ENCODE measurements at places on chromosomes 7 and 10. TPM values are rescaled to one million over a fixed set of nuclear protein-coding genes. Genes with fewer than 3 reads are reported as not detected.
A peak's percentile ranks its signal among the peaks of the same experiment; 100 is the strongest.

MAT1A gene
- 0.52 TPM for total RNA-seq

LIPN gene
- not detected for total RNA-seq

PTPRN2 gene
- 0.80 TPM for total RNA-seq

ASB15 gene
- total RNA-seq = not detected

MMRN2 gene
- total RNA-seq = 2.7 TPM

FAM25A gene
- total RNA-seq = not detected

GRCh38 chr7:45670717-45671116, 96.5 kb downstream of the ADCY1 start:
- no peak for DNase-seq

DNA sequence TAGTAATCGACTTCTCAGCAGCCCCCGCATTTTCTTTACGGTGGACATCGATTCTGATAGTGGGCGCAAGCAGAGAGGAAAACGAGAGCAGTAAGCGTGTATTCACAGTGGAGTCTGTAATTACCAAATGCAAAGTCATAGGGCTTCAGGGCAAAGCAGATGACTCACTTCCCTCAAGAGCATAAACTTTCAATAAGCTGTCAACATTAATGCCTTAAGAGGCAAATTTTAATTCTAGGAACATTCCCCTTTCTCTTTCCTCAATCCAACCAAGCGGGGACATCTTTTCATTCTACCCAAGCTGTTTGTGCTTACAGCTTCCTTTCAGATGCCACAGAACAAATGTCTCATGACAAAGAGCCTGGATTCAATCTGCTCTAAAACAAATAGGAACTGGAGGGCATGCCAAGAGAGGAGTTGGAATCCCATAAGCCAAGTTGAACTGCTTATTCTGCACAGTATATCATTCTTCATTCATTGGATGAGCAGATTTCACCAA, 48.6 kb downstream of the MALSU1 start:
- DNase-seq = no peak

DNA sequence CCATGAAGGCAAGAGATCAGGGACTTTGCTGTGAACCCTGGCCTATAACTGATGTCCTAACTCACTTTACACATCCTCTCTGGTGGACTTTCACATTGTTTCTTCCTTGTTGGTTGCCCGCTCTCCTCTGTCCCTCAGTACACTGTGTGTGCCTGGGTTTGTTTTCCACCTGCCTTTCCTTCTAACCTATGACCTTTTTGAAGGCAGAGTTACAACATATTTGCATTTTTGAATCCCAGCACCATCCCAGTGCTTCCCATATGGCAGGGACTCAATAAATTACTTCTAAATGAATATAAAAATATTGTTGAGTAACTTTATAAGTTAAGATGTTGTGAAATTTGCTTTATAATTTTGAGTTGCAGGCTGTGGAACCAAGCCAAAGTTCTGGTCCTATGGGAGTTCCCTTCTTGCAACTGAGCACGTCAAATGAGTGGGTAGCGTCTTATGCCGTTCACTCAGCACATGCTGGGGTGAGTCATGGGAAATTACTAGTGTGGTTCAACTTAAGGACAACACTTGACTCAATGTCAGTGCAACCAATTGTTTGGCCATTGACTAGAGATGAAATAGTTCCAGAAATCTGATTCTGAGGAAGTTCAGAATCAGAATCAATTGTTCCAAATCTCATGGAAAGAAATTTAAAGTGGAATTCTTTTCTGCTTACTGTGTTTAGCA, 250.9 kb downstream of the TWIST1 start:
- DNase-seq = no peak

DNA sequence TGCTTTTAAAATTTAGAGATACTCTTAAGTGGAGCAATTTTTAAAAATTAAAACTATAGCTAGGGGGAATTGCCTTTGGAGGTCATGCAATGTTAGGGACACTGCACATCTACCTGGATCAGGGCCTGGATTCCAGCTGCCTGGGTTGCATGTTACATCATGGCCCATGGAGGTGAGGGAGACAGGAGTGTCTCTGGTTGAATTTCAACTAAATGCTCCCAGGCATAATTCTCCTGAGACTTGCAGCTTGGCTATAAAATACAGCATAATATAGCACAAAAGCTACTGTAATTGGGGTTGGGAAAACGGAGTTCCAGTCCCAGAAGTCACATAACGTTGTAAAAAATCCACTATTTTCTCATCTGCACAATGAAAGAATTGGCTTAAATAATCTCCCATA, 782.5 kb downstream of the LRMDA start:
- DNase-seq = no peak

DNA sequence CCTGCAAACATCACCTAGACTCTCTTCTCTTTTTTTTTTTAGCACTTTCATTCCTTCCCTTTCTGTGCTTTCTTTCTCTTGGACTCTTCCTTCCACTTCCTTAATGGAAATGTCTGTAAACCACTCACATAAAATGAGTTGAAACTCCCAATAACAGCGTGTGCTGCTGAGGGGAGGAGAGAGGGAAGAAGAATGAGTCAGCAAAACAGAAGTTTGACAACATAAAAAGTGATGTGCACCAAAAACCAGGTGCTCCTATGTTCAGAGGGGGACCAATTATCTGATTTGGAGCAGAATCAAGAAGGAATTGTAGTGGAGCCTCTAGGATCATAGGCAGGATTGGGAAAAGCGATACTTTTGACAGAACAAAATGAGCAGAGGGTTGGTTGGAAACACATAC, 712.1 kb upstream of the IGFBP3 start:
- DNase-seq = no peak

DNA sequence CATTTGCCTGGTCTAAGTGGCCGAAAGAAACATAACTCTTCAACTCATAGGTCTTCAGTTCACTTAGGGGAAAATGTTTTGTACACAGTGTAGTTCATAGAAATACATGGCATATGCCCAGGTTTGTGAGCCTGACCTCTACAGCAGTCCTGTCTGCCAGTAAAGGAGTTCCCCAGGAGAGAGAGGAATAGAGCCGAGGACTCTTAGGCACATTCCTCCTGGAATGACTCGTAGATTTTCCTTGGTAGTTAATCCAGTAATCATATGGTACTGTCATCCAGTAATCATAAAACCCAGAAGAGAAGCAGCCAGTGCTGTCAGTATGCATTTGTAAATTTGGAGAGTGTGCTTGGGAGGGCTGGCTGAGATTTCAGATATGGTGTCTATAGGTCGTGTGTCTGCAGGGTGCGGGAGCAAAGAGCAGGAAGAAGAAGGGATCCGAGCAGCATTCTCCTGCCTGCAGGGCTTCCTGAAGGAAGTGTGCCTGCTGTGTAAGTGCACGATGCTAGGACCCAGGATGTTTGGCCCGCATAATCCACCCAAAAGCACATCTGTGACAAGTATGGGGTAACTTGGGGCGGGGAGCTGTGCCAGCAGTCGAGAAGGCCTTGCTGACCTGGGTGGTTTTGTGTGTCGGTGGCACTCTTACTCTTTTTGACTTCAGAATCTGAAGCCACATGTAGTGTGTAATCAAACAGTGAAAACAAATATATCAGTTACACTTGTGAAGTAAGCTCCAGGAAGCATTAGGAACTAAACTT, 13.9 kb downstream of the EIF4H start:
- DNase-seq = no peak

GRCh38 chr10:58641708-58642107, 129.0 kb downstream of the BICC1 start:
- no peak for DNase-seq

- no peak for DNase-seq
Measured at GRCh38 chr7:82126576-82126975, 317.0 kb downstream of the CACNA2D1 start.

DNA sequence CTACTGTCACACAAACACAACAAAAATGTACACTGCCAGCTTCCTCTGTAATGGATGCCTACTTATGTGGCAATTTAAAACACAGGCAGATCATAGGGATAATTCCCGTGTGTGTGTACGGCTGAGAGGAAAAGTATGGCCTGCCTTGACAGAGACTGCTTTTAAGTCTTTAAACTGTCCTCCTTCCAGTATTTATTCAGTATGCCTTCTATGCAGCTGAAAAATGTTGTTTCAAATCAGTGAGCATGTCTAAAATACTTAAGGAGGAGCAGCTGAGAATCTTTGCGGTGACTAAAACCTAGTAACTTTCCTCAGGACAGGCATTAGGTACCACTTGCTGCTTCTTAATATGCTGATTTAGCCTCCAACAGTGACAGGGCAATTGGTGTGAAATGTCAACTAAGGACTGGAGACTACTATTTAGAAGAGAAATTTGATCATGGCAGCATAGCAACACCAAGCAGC, 126.3 kb downstream of the CACNA2D1 start:
- DNase-seq = no peak

- DNase-seq = no peak
Measured at GRCh38 chr7:116524221-116524608, 621 bp upstream of the CAV1 start.

DNA sequence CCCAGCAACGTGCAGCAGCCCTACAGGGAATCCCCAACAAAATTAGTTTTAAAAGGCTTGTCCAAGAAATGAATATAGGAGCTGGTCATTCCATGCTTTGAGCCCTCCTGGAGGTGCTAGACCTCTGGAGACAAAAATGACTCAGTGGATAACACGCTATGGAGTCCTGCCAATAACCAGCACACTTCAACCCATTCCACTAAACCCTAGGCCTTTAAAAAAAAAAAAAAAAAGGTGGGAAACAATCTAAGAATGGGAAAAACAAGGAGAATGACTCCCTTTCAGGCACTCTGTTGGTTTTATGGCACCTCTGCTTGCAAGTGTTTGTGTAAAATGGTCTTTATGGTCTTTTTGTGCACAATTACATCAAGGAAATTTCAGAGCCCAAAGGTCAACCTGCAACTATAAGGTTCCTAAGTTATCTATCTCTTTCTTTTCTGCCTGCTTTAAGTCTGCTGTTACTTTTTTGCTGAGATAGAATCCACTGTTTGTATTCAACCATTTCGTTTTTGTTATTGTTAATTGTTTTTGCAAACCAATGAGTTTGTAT, 21.3 kb downstream of the AVL9 start:
- no peak for DNase-seq

GRCh38 chr7:109343678-109344077, 774.0 kb downstream of the DNAJB9 start:
- no peak for DNase-seq

- DNase-seq = peak; percentile 13
Measured at GRCh38 chr10:132560241-132560731, 22.7 kb downstream of the INPP5A start.

DNA sequence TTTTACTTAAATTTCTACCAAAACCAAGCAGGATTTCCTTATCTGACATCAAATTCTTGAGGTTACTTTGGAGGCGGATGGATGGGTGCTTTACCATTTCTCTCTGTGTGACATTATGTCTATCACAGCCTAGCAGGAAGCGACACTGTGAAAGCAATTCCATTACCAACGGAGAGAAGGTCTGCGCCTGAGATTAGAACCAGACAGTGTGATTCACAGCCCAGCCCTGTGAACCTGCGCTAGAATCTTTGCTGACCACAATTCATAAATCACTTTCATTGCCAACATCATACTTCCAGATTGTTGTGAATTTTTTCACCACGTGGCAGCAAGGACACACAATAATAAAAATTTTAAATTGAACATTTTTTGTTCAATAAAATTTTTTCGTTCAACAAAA, 126.5 kb downstream of the CUBN start:
- DNase-seq = no peak

DNA sequence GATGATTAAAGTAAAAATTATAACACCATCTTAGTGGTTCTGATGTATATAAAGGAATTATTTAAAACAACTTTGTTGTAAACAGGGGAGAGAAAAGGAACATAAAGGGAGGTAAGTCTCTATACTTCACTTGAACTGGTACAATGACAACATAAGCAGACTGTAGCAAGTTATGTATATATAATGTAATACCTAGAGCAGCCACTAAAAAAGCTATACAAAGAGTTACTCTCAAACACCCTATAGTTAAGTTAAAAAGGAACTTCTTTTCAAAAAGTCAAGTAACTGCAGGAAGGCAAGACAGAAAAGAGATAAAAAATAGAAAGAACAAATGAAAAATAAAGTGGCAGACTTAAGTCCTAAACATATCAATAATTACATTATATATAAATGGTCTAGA, 82.3 kb downstream of the ZNF503 start:
- no peak for DNase-seq

DNA sequence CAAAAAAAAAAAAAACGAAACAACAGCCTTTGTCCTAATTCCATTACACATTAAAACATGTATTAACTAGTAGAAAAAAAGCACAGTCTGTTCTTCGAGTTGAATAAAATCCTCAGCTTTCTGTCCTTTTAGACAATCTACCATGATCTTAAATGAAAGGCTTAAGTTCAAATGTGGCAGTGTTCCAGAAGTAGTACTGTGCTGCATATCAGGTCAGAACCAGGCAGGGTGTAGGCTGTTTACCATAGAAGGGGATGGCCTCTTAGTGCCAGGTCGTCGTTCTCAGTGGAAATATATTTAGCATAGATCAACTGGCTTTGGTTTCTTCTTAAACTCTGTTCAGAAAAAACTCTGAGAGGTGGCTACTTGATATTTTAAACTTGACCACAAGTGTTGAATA, 612.0 kb downstream of the CNTNAP2 start:
- DNase-seq = no peak

- DNase-seq = no peak
Measured at GRCh38 chr7:140697447-140698143, 1.1 kb downstream of the NDUFB2 start.

GRCh38 chr7:69654849-69655707, 56.8 kb downstream of the AUTS2 start:
- no peak for DNase-seq

DNA sequence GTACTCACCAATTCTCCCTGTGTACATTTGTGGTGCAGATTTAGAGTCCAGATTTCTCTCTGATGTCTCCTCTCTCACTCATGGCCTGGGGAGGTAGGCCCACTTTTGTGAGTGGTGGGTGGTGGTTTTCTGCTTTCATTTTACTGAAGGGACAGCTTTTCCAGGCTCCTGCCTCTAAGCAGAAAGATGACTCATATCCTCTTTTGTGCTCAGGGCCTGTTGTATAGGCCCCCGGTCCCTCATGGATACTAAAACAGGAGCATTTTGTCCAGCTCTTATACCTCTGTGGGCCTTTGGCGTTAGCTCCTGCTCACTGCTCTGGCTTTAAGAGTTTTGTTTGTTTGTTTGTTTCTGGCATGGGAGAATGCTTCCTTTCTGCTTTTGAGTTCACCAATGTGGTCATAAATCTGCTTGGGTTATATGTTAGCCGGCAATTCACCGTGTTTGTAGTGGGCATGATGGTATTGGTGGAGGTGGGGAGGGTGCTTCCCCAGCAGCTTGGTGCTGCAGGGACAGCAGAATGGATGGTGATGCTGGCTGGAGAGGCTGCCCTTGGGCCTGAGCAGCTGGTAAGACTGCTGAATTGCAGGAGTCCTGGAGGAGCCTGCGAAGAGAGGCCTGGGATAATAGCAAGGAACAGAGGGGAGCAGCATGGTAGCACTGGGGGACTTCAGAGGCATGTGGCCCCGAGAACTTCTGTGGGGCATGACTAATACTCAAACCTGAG, 468.7 kb downstream of the RPS24 start:
- DNase-seq = no peak
